ENCODE measurements at places on chromosomes 12 and 14.

GRCh38 chr12:25263594-25263993 lies 12.9 kb upstream of the KRAS start:
- no peak for DNase-seq

DNA sequence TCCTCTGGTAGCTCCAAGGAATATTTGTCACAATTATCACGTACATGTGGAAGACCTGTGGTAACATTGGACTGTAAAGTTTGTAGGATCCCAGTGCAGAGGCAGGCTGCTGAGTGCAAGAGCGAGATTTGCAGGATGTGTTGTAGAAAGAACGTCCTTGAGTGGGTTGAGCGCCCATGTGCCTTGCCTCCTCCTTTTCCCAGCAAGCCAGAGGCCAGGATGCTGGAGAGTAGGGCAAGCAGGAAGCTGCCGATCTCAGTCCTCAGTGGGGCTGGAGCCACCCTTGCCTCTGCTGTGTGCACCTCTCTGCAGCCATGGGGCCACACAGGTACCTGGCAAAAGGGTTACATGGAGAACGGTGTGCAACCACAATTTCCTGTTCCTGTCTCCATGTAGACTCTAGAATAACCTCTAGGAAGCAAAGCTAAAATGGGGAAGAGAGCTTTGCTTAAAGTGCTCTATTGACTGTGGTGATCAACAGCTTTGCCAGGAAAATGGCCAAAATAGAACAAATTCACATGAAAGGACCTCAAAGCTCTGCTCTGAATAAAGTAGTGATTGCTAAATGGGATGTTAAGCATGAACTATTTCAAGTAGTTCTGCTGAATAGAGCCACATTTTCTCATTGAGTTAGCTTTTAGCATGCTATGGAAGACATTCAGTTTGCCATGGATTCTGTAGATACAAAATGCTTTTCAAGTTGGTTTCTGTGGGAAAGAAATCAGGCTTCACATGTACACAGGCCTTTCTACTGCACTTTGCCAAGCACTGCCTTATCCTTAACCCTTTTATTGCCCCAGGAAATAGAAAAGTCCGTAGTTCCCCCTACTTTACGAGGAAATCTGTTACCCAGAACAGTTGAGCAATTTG lies 37.4 kb downstream of the ANKRD9 start:
- DNase-seq, result no peak

GRCh38 chr12:95633049-95633731 lies 81.9 kb upstream of the USP44 start:
- DNase-seq, result peak; percentile 50

DNA sequence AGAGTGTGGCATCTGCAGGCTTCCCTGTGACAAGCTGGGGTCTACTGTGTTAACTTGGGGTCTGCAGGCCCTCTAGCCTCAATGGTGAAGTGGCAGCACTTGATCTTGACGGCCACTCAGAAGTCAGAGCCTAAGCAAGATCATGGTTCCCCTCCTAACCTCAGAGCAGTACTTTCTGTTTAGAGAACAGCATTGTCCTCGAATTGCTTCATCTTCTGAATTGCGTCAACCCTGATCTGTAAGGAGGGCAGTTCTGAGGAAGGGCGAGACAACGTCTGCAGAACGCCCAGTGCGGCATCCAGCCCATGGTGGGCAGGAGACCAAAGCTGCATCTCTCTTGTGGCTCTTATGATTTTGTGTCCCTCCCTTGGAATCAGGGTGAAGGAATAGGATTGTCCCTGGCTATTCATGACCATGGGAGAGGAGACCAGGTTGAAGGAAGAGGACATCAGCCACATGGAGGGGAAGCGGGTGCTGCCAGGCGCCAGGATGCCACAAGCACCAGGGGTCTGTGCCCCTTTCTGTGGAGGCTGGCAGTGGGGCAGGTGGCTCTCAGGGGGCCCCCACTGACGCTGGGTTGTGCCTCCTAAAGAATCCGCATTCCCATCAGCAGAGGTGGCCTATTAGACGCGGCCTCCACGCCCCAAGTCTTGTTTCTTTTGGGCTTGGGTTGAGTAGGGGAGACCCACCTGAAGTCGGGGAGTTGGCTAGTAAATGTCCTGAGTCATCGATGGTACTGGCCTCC lies 2.2 kb downstream of the SERPINA9 start:
- DNase-seq, result no peak

GRCh38 chr14:60646226-60646818 lies 3.0 kb downstream of the SIX1 start:
- DNase-seq, result no peak

- DNase-seq, result no peak
These were observed 6.1 kb upstream of the ALDH1L2 start for GRCh38 chr12:105090361-105090760.

DNA sequence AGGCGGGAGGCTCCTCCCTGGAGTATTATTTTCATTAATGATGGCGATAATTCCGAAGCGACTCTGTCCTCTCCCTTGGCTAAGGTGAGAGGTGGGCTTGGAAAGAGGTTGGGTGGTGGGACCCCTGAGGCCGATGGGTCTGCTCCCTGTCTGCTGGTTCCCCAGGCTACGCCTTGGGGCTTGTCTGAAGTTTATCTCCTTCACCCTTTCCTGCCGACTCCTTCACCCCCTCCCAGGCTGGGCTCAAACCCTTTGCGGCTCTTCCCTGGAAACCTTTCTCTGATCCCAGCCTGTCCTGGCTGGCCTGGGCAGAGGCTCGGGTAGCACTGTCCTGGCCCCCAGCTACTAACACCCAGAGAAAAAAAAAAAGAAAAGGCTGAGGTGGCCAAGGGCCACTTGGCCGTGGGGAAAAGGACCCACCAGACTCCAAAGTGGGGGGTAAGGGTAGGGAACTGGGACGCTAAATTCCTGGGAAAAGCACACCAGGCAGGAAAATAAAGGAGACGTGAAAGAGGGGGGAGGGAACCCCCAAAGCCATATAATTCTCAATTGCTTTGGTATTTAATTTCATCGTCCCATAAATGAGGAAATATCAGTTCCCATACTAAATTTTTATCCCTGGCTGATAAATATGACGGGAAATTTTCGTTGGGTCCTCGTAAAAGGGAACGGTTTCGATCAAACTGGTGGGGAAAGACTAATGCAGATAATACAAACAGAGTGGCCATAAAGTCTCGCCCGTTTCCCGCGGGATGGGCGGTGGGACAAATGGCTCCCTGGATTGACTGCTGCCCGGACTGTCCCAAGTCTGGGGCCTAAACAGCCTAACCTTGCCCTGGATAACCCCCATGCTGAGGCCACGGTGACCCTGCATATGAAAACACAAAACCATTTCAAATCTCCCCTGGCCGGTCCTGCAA lies 2.0 kb upstream of the HOXC10 start:
- no peak for DNase-seq
